ENCODE measurements at places on chromosomes 3 and 15.

- DNase-seq: no peak
These were observed 63.7 kb downstream of the ZIC1 start for GRCh38 chr3:147472846-147473245.

DNA sequence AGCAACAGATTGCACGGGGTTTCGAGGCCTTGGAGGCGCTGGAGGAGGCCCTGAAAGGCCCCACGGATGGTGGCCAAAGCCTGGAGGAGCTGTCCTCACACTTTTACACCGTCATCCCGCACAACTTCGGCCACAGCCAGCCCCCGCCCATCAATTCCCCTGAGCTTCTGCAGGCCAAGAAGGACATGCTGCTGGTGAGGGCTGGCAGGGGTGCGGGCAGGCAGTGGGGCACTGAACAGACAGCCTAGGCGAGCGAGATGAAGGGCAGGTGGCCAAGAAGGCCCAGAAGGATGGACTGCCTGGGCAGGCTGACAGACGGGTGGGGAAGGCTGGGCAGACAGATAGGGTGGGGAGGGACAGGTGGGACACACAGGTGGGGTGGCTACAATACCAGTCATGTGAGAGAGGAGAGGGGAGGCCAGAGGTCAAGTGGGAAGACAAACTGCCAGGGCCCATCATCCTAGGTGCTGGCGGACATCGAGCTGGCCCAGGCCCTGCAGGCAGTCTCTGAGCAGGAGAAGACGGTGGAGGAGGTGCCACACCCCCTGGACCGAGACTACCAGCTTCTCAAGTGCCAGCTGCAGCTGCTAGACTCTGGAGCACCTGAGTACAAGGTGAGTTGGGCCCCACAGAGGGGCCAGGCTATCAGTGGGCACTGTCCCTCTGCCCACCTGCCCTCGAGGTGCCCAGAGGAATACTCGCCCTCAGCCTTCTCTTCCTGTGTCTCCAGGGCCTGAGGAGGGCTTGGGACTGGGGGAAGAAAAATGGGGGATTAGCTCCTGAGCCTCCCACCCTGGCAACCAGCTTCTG is 3.1 kb downstream of the PARP3 start:
- no peak for DNase-seq

- DNase-seq: no peak
These were observed 152.0 kb downstream of the EPHA6 start for GRCh38 chr3:96966181-96966929.

- DNase-seq: no peak
These were observed 23.4 kb downstream of the NCBP2 start for GRCh38 chr3:196918968-196919367.

GRCh38 chr3:117611211-117611610 is 901.6 kb downstream of the TUSC7 start:
- DNase-seq: no peak

DNA sequence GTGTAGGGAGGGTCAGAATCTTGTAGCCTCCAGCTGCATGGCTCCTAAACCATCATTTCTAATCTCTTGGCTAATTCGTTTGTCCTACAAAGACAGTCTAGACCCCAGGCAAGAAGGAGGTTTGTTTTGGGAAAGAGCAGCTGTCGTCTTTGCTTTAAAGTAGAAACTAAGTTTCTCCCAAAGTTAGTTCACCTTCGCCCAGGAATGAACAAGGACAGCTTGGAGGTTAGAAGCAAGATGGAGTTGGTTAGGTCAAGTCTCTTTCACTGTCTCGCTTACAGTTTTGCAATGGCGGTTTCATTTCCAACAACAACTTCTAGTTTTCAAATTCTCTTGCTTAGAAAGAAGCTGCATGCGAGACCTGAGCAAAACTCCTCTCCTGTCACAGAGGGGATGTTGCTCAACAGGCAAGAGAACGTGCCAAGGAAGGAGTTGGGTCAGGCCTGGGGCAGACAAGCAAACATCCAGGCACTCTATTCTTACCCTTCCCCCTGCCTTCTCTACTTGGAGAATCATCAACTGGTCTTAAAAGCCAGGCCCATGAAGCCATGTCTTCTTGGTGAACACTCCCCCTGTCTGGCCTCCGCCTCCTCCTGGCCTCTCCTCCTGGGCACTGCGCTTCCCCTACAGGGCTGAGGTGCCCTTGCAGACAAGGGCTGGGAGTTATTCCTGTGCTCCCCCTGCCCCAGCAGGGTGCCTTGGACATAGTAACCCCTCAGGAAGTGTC is 57.6 kb downstream of the TMEM44 start:
- DNase-seq: no peak

GRCh38 chr3:110576960-110577359 is 494.7 kb upstream of the NECTIN3 start:
- peak; percentile 90 for DNase-seq

GRCh38 chr15:83581381-83581780 is 72.5 kb upstream of the ADAMTSL3 start:
- DNase-seq: no peak

DNA sequence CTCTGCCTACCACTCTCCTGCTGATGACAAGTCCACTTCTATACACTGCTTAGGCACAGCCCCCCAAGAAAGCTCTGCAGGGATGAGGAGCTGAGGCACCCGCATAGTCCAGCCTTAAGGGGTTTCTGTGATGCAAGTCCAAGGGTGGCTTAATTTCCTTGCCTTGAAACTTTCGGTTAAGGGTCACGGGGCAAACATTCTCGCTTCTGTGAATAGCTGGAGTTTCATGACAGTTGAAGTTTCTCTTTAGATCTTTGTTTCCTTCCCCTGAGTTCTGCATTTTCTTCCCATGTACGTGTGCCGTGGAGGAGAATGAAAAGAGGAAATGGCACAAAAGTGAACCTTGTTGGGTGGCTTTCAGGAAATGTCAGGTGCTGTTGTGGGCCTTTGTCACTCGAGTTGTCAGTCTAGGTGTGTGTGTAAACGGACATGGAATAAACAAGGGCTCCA is 7.0 kb downstream of the GPR160 start:
- DNase-seq: no peak

DNA sequence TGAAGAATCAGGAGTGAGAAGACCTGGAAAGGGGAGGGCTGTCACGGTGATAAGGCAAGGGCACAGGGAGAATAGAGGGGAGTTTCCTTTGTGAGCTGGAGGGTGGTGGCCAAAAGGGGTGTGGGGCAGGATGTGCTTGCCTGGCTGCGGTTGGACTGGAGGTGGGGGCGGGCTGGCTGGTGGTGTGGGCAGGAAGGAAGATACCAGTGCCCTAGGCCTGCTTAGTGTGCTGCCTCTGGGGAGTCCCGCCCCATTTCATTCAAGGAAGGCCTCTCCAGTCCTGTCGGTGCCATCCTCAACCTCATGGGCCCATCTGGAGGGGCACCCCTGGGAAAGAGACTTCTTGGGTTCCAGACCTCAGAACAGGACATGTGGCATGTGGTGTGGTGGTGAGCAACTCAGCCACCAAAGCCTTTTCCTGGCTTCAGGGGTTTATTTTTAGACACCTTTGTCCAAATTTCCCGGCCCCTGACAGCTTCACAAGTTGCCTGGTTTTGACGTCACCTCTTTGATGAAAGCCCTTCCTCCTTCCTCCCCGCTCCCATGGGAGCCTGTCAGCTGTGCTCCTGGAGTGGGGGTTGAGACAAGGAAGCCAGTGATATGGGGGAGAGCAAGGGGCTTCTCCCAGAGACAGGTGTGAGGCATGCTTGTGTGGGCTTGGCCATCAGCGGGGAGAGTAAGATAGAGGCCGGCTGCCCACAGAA is 15.6 kb downstream of the TEX264 start:
- DNase-seq: no peak

DNA sequence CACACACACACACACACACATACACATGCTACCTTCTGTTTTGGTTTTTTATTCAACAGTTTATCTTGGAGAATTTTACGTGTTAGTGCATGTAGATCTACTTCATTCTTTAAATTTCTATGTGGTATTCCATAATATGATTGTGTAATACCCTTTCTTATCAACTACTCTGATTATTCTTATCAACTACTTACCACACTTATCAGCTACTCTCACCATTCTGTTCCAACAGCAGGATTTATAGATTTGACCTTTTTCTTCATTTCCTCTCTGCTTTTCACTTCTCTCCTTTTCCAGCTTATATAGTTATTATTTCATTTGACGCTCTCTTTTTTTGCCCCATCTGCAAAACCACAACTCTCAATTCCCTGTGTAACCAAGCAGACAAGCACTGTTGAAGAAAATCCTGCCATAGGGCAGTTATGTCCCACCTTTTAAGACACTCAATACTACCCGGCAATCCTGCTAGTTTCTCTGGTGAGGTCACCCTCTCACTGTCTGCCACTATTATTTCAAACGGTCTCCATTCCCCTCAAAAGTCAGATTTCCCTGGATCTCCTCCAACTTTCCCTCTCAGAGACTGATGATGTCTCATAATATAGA is 56.9 kb upstream of the SATB1 start:
- DNase-seq: no peak

DNA sequence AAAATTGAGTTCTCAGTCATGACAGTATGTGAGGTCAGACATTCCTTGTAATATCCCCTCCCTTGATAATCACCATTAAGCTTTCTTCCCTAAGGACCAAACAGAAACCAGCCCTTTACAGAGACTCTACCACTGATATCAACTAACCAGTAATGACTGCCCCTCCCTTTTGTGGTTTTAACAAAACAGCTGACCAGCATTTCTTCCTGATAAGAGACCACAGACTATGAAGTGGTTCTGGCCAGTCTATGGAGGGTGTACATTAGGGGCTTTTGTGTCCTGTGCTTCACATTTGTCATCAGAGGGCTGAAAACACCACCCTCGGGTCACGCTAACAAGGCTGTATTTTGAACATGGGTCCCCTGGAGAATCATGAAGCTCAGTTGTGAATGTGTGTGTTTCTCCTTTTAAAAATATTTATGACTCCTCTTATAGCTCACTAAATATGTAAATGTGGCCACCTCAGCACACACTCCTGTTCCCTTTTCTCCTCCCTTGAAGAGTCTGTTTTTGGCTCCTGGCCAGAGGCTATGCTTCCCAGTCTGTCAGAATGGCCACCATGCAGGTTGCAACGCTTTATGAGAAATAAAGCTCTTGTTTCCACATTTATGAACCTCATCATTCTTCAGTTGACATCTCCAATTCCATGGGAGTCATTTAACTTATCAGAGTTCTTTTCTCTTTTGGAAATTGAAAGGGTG is 239.3 kb downstream of the CPNE4 start:
- DNase-seq: no peak

GRCh38 chr3:45170096-45170495 is 23.9 kb upstream of the CDCP1 start:
- DNase-seq: no peak

- no peak for DNase-seq
These were observed 40.4 kb downstream of the CCR3 start for GRCh38 chr3:46282696-46283095.

- no peak for DNase-seq
These were observed 3.7 kb downstream of the DLL4 start for GRCh38 chr15:40932649-40933516.

DNA sequence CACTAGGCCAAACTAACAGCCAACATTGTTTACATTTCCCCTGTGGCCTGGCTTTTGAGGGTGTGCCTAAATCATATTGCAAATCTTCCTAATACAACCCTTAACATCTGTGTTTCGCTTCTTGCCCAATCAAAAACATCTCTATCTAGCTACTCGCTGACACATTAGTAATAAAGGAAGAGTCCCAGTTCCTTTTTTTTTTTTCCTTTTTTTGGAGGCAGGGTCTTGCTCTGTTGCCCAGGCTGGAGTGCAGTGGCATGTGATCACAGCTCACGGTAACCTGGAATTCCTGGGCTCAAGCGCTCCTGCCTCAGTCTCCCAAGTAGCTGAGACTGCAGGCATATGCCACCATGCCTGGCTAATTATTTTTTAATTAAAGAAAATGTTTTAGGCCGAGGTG is 2.1 kb upstream of the SRPRB start:
- DNase-seq: no peak

- no peak for DNase-seq
These were observed at the start of gene PLCD1 for GRCh38 chr3:38029400-38030125. PLCD1 (minus strand) TSS chr3:38029642; CDS start chr3:38029539, 103 bp downstream.

GRCh38 chr15:31169558-31169957 is 68.0 kb upstream of the TRPM1 start:
- no peak for DNase-seq
